Right atrium auricular region (tissue), 2 donors: ENCODE measurements at places on chromosomes 1 and 21. TPM values are rescaled to one million over a fixed set of nuclear protein-coding genes. Genes with fewer than 3 reads are reported as not detected.

The HIVEP3 gene
- total RNA-seq: 5.8 TPM

The TNFRSF18 gene
- 0.55 TPM for total RNA-seq

The PTGFRN gene
- 129 TPM for total RNA-seq

The C8B gene
- not detected for total RNA-seq

The PTAFR gene
- 1.3 TPM for total RNA-seq

The ZFP69B gene
- total RNA-seq: 0.52 TPM

The MRPS15 gene
- total RNA-seq: 93.4 TPM

DNA sequence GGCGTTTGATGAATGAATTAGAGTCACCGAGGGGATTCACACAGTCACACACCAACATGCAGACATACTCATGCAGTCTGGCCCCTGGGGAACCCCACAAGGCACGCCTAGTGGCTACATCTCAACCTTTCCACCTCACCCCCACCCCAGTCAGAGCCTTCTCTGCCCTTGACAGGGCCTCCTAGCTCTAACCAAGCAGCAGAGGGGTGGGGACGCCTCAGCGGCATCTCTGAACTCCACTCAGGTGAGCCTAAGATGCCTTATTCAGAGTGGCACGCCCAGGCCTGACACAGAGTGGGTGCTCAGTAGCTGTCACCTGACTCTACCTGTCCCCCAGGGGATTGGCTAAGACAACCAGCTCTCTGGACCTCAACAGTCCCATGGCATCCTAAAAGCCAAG is 3.7 kb upstream of the SDC3 start:
- H3K27me3 ChIP-seq: no peaks in the 10 kb centered on the region
- no peak overlapping the region for H3K4me3 ChIP-seq
- no peak for DNase-seq
- no peak overlapping the region for H3K27ac ChIP-seq

GRCh38 chr1:163877016-163877415 is 555.3 kb downstream of the NUF2 start:
- no peak overlapping the region for H3K4me3 ChIP-seq

DNA sequence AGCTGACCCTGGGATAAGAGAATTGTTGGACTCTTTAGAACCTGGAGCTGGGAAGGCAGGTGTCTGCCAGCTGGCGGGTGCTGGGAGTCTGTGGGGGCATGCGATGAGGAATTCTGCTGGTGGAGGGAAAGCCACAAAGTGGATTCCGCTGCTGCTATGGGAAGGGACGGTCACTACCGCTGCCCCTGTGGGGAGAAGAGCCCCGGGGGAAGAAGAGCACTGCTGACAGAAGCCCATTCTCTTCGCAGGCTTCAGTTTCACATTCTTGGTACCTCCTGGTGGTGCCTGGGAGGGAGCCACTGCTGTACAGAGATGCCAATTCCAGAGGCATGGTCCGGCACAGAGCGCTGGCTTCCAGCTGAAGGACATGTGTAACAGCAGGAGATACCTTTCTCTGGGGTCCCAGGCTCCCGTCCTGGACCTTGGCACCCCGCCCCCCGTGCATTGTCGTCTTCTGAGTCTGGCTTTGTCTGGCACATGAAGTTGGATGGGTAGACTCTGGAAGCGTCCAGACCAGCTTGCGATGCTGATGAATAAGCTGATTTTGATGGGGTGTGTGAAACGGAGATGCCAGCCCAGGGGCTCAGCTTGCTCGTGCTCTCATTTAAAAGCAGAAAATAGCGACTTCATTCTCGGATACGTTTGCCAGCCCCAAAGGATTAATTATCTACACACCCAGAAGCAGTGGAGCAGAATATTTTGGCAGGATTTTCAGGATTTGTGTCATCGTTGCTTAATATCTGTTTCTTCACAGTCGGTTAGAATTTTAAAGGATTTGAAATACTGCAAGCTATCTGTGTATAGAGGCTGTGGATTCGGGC is 13.2 kb downstream of the PDXK start:
- peak overlapping the region; percentile 12 for H3K27ac ChIP-seq
- peaks cover 56% of the 10 kb centered on the region for H3K4me1 ChIP-seq
- H3K4me3 ChIP-seq: no peak overlapping the region
- H3K36me3 ChIP-seq: no peaks in the 10 kb centered on the region

DNA sequence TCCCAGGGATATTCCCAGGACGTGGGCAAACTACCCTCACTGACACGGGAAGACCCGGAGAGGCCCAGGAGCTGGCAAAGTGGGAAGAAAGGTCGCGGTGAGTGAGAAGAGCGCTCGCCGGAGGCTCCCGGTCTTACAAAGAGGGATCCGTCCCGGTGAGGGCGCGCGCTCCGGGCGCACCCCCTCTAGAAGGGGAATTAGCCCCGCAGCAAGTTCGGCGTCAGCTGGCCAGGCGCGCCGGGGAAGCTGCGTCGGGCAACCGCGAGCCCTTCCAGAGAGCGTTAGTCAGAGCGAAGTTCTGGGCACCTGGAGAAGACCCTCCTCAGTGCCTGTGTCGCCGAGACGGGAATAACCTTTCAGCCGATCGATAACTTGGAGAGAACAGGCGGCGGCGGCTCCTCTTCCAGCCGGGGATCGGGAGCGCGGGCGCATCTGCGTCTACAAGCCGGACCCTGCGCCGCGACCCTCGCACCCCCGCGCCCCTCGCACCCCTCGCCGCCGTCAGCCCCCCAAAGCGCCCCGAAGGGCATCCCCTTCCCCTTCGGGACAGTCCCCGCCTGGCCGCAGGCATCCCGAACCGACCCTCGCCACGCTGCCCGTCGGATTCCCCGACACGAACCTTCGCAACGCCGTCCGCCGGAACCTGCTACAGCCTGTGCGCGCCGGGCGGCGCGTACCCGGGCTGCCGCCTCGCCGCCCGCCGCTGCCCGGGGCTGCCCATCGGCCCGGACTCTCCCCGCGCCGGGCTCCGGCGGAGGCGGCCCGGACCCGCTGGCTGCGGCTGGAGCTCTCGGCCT is 485 bp downstream of the SIPA1L2 start:
- no peaks in the 10 kb centered on the region for H3K27me3 ChIP-seq
- peak overlapping the region; percentile 78 for H3K27ac ChIP-seq
- H3K4me3 ChIP-seq: peak overlapping the region; percentile 95
- peak; percentile 63 for DNase-seq

DNA sequence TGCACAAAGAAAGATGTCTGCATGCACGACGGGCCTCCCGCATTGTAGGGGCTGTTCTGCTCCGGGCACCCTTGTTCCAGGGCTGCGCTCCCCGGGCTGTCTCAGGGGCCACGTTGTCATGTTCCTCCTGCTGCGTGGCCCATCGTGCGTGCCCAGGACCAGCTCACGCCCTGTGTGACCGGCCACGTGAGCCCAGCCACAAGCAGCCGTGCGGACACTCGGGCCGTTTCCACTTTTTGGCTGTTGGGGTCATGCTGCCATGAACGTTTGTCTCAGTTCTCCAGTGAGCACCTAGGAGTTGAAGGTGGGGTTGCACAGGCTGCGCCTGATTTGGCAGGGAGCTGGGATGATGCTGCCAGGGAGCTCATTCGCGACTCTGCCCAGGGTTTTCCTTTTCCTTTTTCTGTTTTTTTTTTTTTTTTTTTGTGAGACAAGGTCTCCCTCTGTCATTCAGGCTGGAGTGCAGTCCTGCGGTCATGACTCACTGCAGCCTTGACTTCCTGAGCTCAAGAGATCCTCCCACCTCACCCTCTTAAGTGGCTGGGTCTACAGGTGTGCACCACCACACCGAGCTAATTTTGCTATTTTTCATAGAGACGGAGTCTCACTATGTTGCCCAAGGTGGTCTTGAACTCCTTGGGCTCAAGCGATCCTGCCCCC is 17.4 kb downstream of the PDXK start:
- no peak for DNase-seq
- H3K27me3 ChIP-seq: no peaks in the 10 kb centered on the region
- H3K4me1 ChIP-seq: peaks cover 35% of the 10 kb centered on the region
- no peak overlapping the region for H3K27ac ChIP-seq
- H3K36me3 ChIP-seq: no peaks in the 10 kb centered on the region

DNA sequence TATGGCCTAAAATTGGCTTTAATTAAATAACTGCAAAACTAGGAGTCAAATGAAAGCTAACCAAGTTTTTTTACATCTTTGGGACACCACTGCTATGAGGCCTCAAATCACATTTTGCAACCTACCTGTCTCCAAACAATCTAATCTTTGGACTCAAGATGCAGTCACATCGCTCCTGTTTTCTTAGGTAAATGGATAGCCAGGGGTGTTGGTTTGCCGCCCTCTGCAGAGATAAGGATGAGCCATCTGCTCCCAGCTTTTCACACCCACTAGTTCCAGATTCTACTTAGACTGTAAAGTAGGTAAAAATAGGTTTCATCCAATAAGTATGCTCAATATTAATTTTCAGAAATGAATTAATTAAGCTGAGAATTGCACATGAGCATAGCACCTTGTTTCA is 456.5 kb downstream of the KIF26B start:
- H3K27ac ChIP-seq: no peak overlapping the region
- no peaks in the 10 kb centered on the region for H3K4me1 ChIP-seq
- H3K36me3 ChIP-seq: no peaks in the 10 kb centered on the region
- no peaks in the 10 kb centered on the region for H3K27me3 ChIP-seq

GRCh38 chr1:192477630-192478029 is 97.9 kb upstream of the RGS1 start:
- H3K4me1 ChIP-seq: no peaks in the 10 kb centered on the region
- H3K4me3 ChIP-seq: no peak overlapping the region
- no peak for DNase-seq

GRCh38 chr1:110339407-110340206 is 430 bp downstream of the RBM15 start:
- H3K27me3 ChIP-seq: no peaks in the 10 kb centered on the region
- peak overlapping the region; percentile 97 for H3K4me3 ChIP-seq
- peak; percentile 67 for DNase-seq
- H3K27ac ChIP-seq: peak overlapping the region; percentile 98

GRCh38 chr1:209879539-209879938 is 51.8 kb downstream of the UTP25 start:
- no peak for DNase-seq
- H3K4me3 ChIP-seq: no peak overlapping the region
- H3K36me3 ChIP-seq: no peaks in the 10 kb centered on the region
- no peak overlapping the region for H3K27ac ChIP-seq
- H3K4me1 ChIP-seq: no peaks in the 10 kb centered on the region

GRCh38 chr21:28111151-28111619 is 881.5 kb downstream of the LTN1 start:
- peak overlapping the region; percentile 49 for H3K27ac ChIP-seq
- DNase-seq: no peak
- peak overlapping the region; percentile 20 for H3K4me3 ChIP-seq
- no peaks in the 10 kb centered on the region for H3K27me3 ChIP-seq
- no peaks in the 10 kb centered on the region for H3K36me3 ChIP-seq

- H3K27me3 ChIP-seq: no peaks in the 10 kb centered on the region
- peaks cover 49% of the 10 kb centered on the region for H3K4me1 ChIP-seq
- no peak overlapping the region for H3K4me3 ChIP-seq
- H3K27ac ChIP-seq: peak overlapping the region; percentile 15
Observed at GRCh38 chr1:54312796-54313316, 93.3 kb downstream of the SSBP3 start.

DNA sequence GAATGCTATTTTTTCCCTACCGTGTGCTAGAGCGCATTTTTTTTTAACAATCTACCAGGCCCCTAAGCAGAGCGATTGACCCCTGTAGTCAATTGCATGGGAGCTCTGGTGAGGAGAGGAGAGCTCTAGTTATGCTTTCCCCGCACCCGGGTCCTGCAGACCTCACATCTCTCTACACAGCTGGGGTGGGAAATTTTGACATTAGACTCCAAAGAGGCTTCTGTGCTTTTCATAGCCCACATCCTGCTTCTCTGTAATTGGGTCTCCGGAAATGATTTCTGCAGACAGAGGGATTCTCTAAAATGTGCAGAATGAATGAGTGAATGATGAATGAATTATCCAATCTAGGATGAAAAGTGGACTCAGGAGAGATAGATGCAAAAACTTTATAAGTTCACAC is 41.5 kb upstream of the DUSP10 start:
- no peak overlapping the region for H3K27ac ChIP-seq
- no peak for DNase-seq
- no peaks in the 10 kb centered on the region for H3K4me1 ChIP-seq

GRCh38 chr1:21619375-21619947 is 49.7 kb downstream of the RAP1GAP start:
- H3K4me1 ChIP-seq: no peaks in the 10 kb centered on the region
- H3K27ac ChIP-seq: no peak overlapping the region
- H3K27me3 ChIP-seq: no peaks in the 10 kb centered on the region
- H3K4me3 ChIP-seq: no peak overlapping the region
- H3K36me3 ChIP-seq: no peaks in the 10 kb centered on the region

DNA sequence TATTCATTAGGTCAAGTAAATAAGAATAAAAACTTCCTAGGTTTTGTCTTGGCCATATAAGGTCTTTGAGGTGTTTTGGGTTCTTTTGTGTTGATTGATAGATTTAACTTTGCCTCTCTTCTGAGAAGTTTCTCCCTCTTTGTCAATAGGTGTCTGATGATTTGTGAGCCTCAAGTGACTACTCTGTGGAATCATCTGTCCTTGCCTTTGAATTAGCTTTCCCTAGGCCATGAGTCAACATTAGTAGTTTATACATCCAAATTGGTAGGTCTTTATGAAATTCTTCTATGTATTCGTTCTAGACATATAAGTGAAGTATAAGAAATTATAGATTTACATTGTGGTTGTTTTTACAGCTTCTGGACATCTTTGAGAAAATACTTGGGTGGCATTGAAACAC is 864.4 kb downstream of the USP25 start:
- no peak for DNase-seq
- H3K4me1 ChIP-seq: no peaks in the 10 kb centered on the region
- H3K27ac ChIP-seq: no peak overlapping the region
- no peaks in the 10 kb centered on the region for H3K36me3 ChIP-seq
- H3K27me3 ChIP-seq: no peaks in the 10 kb centered on the region

DNA sequence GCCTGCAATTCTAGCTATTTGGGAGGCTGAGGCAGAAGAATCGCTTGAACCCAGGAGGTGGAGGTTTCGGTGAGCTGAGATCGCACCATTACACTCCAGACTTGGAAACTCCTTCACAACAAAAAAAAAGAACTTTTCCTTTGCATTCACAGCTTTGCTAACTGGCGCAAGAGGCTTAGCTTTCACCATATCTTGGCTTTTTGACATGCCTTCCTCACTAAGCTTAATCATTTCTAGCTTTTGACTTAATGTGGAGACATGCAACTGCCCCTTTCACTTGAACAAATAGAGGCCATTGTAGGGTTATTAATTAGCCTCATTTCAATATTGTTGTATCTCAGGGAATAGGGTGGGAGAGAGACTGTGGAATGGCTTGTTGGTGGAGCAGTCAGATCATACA is 8.7 kb downstream of the KPNA6 start:
- H3K27ac ChIP-seq: no peak overlapping the region
- no peak for DNase-seq
- no peak overlapping the region for H3K4me3 ChIP-seq
- no peaks in the 10 kb centered on the region for H3K27me3 ChIP-seq
- H3K36me3 ChIP-seq: no peaks in the 10 kb centered on the region

GRCh38 chr1:119075614-119076013 is 64.8 kb downstream of the WARS2 start:
- peaks cover 10% of the 10 kb centered on the region for H3K4me1 ChIP-seq
- DNase-seq: no peak
- H3K36me3 ChIP-seq: no peaks in the 10 kb centered on the region
- no peak overlapping the region for H3K27ac ChIP-seq

- peak overlapping the region; percentile 84 for H3K27ac ChIP-seq
- H3K36me3 ChIP-seq: no peaks in the 10 kb centered on the region
- H3K4me3 ChIP-seq: no peak overlapping the region
- DNase-seq: no peak
Observed at GRCh38 chr1:111904478-111905218, 84.8 kb downstream of the KCND3 start.

GRCh38 chr1:181503171-181503810 is 20.0 kb downstream of the CACNA1E start:
- DNase-seq: no peak
- H3K27me3 ChIP-seq: no peaks in the 10 kb centered on the region
- H3K27ac ChIP-seq: no peak overlapping the region

GRCh38 chr1:194602184-194602583 is 1415.8 kb upstream of the B3GALT2 start:
- H3K4me1 ChIP-seq: no peaks in the 10 kb centered on the region
- H3K27ac ChIP-seq: no peak overlapping the region
- no peaks in the 10 kb centered on the region for H3K36me3 ChIP-seq
- no peak overlapping the region for H3K4me3 ChIP-seq
